Naive thymus-derived CD8-positive, alpha-beta T cell (primary cell): ENCODE measurements at places on chromosomes 1 and 21.

- peak; percentile 77 for DNase-seq
Measured at GRCh38 chr1:89279011-89279466, 6.4 kb upstream of the GBP5 start.

GRCh38 chr1:200493344-200493743 is 83.5 kb upstream of the ZNF281 start:
- DNase-seq: no peak

- no peak for DNase-seq
Measured at GRCh38 chr1:155254714-155255242, 505 bp downstream of the ENTREP3 start.

- DNase-seq: no peak
Measured at GRCh38 chr21:31204801-31205200, 139.3 kb downstream of the TIAM1 start.

DNA sequence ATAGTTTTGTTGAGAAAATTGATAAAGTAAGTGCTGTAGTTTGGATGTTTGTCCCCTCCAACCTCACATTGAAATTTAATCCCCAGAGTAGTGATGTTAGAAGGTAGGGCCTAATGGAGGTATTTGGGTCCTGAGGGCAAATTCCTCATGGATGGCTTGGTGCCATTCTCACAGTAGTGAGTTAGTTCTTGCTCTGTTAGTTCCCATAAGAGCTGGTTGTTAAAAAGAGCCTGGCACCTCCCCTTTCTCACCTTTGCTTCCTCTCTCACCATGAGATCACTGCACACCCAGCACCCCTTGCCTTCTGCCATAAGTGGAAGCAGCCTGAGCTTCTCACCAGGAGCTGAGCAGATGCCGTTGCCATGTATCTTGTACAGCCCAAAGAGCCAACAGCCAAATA is 354.8 kb upstream of the NFIA start:
- DNase-seq: no peak

- no peak for DNase-seq
Measured at GRCh38 chr1:176802316-176802715, 339.3 kb downstream of the PAPPA2 start.

GRCh38 chr1:202165942-202166843 is 5.8 kb upstream of the PTPN7 start:
- DNase-seq: no peak
